Naive B cell (primary cell): ENCODE measurements at places on chromosomes 7 and 10. TPM values are rescaled to one million over a fixed set of nuclear protein-coding genes. Genes with fewer than 3 reads are reported as not detected.

DNA sequence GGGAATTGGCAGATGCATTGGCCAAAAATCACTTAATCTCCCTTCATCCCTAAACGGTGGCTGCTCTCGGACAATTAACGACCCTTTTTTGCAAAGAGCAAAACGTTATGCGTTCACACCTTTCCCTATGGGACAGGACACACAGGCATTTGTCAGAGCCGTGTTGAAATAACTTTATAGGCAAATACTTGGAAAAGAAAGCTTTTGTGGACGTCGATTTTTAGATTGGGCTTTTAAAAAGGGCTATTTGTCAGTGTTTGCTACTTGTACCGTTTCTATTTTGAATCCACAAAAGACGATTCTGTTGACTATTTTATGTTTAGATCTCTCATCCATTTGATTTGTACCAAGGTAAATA is 245.6 kb downstream of the SLC25A13 start:
- peaks cover 36% of the 10 kb centered on the region for H3K27me3 ChIP-seq
- peaks cover 10% of the 10 kb centered on the region for H3K4me1 ChIP-seq
- H3K27ac ChIP-seq, result no peak overlapping the region
- no peak for DNase-seq
- H3K4me3 ChIP-seq, result peak overlapping the region; percentile 91

GRCh38 chr7:157854066-157854891 is 517.5 kb downstream of the DNAJB6 start:
- H3K27ac ChIP-seq, result no peak overlapping the region
- no peaks in the 10 kb centered on the region for H3K36me3 ChIP-seq
- H3K4me3 ChIP-seq, result peak overlapping the region; percentile 35
- H3K27me3 ChIP-seq, result no peaks in the 10 kb centered on the region
- peaks cover 32% of the 10 kb centered on the region for H3K4me1 ChIP-seq

IFIT1 gene
- polyA plus RNA-seq, result 1.6 TPM

DNA sequence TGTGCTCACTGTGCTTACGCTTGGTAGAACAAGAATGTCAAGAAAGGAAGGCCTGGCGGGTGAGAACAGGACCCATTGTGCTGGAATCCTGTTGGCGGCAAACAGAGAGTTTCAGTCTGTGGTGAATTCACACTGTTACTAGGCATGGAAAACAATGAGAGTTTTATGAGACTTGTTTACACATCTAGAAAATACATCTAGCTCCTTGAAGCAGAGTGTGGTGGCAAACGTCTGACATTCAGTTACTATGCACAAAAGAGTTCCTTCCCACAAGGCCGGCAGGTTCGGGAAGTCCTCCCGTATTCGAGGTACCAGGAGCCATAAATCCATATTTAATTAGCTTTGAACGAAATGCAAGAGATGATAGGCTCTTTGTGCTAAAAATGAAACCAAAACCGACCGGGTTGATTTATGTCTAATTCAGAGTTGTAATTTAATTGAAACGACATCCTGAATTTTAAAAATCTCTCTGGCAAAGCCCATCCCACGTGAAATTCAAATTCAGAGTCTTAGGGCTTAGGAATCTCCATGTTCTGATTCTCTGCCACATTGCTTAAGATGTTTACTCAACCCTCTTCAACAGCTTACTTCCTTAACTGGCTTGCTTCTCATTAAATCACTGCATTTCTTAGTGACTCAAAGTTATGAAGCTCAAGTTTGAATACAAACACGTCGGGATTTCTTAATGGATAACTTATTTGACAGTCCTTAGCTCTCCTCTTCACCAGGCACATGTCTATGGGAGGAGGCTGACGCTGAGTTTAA is 299.9 kb upstream of the PITRM1 start:
- peak overlapping the region; percentile 92 for H3K4me3 ChIP-seq
- peaks cover 13% of the 10 kb centered on the region for H3K4me1 ChIP-seq
- H3K36me3 ChIP-seq, result no peaks in the 10 kb centered on the region
- no peaks in the 10 kb centered on the region for H3K27me3 ChIP-seq
- DNase-seq, result no peak

PARP12 gene
- 61.1 TPM for polyA plus RNA-seq

DNA sequence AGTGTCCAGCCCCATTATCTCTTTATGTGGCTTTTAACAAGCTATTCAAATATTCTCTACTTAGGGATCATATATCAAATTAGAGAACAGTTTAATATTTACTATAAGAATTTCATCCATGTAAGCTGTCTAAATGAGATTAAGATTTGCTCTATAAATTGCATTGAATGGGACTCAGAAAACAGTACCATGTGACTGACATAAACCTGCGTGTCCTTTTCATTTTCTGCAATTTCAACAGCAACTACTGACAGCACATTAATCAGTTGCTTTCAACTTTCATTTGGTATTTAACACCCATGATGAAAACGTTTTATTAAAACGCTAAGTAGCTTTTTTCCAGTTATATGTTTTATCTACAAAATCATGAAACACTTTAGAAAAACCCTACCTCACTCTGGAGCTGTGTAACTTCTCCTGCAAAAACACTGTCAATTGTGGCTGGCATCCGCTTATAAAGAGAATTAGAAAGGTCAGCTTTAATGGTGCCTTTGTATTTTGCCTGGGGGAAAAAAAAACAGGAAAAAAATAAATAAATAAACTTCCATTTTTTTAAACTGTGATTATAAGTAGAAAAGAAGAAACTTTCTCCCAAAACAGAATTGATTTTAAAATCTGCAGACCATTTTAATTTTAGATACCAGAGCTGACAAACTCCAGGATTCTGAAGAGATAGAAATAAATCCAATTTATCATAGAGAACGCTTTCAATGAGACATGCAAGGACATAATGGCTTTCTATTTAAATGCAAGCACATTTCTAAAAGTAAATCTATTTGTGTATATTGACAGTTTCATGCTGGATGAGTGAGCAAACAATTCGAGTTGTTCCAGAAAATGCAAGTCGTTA is 9.2 kb downstream of the NEBL start:
- H3K4me3 ChIP-seq, result no peak overlapping the region
- H3K4me1 ChIP-seq, result no peaks in the 10 kb centered on the region
- DNase-seq, result no peak
- no peak overlapping the region for H3K27ac ChIP-seq
- H3K27me3 ChIP-seq, result no peaks in the 10 kb centered on the region
- no peaks in the 10 kb centered on the region for H3K36me3 ChIP-seq

DNA sequence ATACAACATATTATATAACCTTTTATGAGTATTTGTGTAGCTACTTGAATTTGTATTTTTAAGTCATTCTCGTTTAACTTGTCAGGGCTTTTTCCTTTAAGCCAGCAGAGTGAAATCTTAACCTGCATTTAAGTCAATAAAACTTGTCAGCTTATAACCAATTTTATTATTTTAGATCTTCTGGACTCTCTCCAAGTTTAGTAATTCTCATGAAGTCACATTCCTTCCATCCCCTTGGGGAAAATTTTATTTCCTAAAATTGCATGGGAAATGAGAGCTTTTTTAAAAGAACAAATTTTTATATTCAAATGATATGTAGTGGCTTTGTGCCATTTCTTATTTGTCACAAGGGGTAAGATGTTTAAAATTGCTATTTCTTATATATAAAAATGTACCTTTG is 74.0 kb downstream of the SEPTIN7 start:
- no peak for DNase-seq
- peaks cover 27% of the 10 kb centered on the region for H3K36me3 ChIP-seq
- H3K4me3 ChIP-seq, result no peak overlapping the region
- H3K27me3 ChIP-seq, result no peaks in the 10 kb centered on the region

DNA sequence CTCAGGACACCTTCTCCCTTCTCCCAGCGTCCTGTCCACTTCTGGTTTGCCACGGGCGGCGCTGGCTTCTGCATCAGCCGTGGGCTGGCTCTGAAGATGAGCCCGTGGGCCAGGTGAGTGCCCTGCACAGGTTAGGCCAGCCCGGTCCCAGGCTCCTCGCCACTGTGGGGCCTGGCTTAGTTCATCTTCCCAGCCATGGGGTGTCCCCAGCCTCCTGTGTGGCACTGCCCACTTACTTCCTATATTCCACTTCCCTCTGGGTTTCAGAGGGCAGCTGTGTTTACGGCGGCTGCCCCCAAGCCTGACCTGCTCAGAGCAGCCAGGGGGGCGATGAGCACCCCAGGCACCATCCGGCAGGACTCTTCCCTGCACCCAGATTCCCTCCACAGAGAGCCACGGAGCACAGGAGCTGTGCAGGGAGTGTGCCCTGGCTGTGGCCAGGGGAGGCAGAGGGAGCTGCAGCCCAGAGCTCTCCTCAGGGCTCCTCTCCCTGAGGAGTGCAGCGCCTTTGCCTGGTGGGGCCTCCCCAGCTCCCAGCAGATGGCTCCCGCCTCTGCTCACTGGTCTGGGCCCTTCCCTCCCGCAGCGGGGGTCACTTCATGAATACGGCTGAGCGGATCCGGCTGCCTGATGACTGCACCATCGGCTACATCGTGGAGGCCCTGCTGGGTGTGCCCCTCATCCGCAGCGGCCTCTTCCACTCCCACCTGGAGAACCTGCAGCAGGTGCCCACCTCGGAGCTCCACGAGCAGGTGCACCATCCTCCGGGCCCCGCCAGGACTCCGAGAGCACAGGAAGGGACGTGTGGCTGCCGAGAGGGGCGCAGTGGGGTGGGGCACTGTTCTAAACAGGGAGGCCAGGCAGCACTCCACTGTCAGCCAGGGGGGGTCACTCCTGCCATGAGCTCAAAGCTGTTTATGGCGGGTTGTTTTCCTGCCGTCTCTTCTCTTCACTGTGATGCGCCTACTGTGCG is 6.4 kb downstream of the LFNG start:
- peak overlapping the region; percentile 79 for H3K27ac ChIP-seq
- peaks cover 87% of the 10 kb centered on the region for H3K4me1 ChIP-seq
- peaks cover 13% of the 10 kb centered on the region for H3K36me3 ChIP-seq
- H3K27me3 ChIP-seq, result no peaks in the 10 kb centered on the region

SFTPA2 gene
- not detected for polyA plus RNA-seq
